ENCODE measurements at places on chromosomes 3 and 15. TPM values are rescaled to one million over a fixed set of nuclear protein-coding genes. Genes with fewer than 3 reads are reported as not detected.

GABRG3 gene
- not detected for total RNA-seq

TRPM1 gene
- total RNA-seq = not detected

IL17RD gene
- total RNA-seq = 2.3 TPM

XCR1 gene
- not detected for total RNA-seq
